Amniotic epithelial cell (primary cell): ENCODE measurements at places on chromosomes 6 and 20.

DNA sequence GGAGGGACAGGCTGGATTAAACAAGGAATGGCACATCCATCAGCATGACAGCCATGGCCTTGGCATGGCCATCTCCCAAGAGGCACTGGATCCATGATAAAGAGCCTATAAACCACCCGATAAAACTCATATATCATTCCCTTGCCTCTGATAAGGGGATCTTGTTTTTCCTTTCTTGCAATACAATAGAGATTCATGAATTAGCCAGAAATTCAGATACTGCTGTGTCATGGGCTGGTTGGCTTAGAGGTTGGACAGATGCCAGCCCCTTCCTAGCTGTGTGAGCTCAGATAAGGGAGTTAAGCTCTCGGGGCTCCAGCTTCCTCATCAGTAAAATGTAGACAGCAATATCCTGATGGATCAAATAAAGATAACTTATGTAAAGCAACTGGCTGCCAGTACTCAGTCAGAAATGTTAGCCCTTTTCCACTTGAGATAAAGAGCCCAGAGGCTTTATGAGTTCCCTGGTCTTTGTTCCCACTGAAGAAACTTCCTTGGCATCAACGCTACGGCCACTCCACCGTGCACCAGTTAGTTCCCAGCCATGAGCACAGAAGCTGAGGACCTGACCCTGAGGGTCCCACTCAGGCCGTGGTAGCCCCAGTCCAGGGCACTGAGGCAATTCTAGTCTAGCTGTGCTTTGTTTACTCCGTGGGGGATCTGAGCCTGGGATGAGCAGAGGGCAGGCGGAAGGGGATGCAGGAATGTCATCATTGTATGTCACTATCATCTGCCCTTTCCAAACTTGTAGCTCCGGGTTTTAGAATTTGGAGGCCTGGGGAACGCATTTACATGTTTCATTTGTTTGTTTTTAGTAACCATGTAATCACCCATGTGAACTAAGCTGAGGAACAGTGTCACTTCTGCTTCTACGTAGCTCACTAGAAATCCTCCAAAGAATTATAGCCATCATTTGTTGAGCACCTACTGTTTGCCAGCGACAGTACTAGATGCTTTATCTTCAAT, 67.2 kb upstream of the TBC1D7 start:
- peak; percentile 98 for DNase-seq

DNA sequence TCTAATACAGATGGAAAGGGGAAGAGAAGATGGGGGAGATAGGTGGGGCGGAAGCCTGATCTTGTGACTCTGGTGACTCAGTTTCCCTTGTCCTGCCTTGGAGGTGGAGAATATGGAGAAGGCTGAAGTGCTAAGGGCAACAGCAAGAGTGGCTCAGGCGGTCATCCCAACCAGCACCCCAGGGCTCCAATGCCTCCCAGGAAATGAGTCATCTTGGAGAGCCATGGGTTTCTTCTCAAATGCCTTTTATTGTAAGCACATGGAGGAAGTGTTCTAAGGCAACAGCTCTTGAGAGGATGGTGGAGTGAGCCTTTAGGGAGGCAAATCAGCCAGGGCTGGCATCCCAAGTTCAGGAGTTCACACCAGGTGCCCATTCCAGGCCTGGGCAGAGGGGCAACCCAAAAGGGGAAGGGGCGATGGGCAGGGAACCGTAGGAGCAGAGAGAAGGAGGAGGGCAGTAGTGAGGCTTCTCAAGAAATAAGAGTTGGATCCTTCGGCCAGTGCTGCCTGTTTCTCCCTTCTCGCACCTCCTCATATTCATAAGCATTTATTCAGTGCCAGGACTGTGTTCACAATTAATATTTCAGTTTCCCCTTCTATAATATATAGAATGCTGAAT, 13.2 kb upstream of the AHCY start:
- peak; percentile 64 for DNase-seq

- DNase-seq = no peak
Observed at GRCh38 chr6:134391205-134391604, 73.3 kb upstream of the SGK1 start.

DNA sequence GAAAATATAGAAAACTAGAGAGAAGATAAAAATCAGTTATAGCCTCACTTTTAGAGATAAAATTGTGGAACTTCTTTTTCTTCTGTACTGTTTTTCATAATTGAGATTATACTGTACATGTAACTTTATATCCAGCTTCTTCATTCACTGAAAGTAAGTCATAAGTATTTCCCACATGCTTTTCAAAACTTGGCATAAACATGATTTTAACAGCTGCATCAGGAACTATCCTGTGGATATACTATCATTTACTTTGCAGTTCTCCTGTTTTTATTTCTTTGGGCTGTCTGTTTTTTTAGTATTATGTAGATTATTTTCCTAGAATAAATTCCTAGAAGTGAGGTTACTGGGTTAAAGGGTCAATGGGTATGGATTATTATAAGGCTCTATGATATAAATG, 14.8 kb downstream of the DSTN start:
- DNase-seq = no peak
